ENCODE measurements at places on chromosomes 6 and 20.
A peak's percentile ranks its signal among the peaks of the same experiment; 100 is the strongest.

DNA sequence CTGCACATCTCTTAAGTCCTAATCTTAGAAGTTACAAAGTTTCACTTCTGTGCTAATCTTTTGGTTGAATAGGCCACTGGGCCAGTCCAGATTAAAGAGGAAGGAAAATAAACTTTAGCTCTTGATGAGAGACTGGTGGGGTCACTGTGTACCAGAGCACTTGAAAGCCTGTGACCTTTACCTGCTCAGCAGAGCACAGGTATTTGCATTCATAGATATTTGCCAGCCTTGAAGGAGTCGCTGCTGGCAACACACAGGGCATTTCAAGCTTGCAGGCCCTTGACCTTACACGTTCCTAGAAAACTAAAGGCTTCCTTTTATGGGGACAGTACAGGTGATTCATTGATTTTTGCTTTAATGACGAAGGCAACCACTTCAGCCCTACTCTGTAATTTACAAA lies 108.4 kb upstream of the SLC22A23 start:
- DNase-seq, result no peak
- H3K27me3 ChIP-seq, result no peaks in the 10 kb centered on the region
- no peak overlapping the region for H3K27ac ChIP-seq
- no peaks in the 10 kb centered on the region for H3K4me1 ChIP-seq
- H3K4me3 ChIP-seq, result no peak overlapping the region

GRCh38 chr6:13273931-13274706 lies 54.2 kb downstream of the TBC1D7 start:
- DNase-seq, result peak; percentile 94
- peak overlapping the region; percentile 79 for H3K4me3 ChIP-seq
- peak overlapping the region; percentile 95 for H3K27ac ChIP-seq
- H3K36me3 ChIP-seq, result peaks cover 14% of the 10 kb centered on the region
- H3K4me1 ChIP-seq, result peaks cover 59% of the 10 kb centered on the region

DNA sequence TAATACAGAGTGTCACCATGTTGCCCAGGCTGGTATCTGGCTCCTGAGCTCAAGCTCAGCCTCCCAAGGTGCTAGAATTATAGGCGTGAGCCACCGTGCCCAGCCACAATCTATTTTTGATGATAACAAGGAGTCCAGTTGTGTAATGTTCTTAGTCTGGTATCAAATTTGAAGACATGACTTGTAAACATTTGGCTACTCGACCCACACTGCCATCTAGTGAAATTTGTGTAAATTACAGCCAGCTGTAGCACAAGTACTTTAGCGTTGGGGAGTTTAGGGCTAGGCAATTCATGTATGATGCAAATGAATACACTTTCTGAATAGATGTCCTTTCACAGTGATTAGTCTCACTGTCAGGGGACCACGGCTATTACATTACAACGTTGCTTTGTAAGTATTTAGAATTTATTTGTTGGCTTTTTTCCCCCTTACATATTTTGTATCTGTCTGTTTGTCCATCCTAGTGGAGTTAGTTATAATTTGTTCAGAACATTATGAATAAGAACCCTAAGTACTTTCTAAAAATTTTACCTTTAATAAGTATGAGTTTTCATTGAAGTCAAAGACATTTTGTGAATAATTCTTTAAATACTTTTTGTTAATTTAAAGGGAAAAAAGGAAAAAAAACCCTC lies 139.7 kb downstream of the PRDM13 start:
- H3K27ac ChIP-seq, result no peak overlapping the region
- no peak overlapping the region for H3K4me3 ChIP-seq
- H3K4me1 ChIP-seq, result no peaks in the 10 kb centered on the region
- peaks cover 8% of the 10 kb centered on the region for H3K27me3 ChIP-seq
- H3K36me3 ChIP-seq, result no peaks in the 10 kb centered on the region
- DNase-seq, result peak; percentile 70

- peak; percentile 3 for DNase-seq
- H3K36me3 ChIP-seq, result no peaks in the 10 kb centered on the region
- no peaks in the 10 kb centered on the region for H3K27me3 ChIP-seq
- H3K4me3 ChIP-seq, result no peak overlapping the region
Observed at GRCh38 chr6:138719744-138720143, 53.8 kb upstream of the CCDC28A start.

DNA sequence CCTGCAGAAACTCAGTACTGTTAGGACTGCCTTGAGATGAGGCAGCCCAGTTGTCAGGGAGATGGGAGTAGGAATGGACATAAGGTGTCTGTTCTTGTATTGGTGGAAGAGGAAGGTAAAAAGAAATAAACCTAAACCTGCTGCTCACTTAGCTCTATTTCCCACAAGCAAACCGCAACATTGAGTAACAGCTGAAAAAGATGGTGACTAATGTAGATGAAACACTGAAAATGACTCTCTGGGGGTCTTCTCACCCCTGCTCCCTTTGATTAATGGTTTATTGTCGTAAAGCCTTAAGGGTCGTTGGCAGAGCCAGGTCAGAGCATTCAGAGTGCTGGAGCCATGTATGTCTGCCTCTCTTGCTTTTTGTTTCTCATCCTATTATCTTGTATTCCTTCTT lies 87.5 kb downstream of the FOXO3 start:
- no peak overlapping the region for H3K27ac ChIP-seq
- no peaks in the 10 kb centered on the region for H3K4me1 ChIP-seq
- H3K27me3 ChIP-seq, result no peaks in the 10 kb centered on the region
- H3K36me3 ChIP-seq, result peaks cover 3% of the 10 kb centered on the region

DNA sequence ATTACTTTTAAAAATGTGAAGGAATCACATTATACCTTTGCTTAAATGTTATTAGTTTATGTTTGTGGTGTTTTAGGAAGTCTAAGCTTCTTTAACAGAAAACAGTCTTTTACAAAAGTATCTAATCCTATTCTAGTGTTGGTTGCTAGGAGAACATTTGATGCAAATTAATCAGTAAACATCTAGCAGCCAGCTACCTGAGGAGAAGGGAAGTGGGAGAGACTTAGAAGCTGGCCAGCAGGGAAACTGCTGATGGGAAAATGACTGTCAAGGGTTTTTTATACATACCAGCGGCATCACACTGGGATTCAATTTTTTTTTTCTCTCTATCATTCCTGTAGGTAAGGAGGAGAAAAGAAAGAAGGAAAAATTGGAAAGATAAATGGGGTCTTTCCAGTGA lies 686.0 kb upstream of the MMS22L start:
- no peaks in the 10 kb centered on the region for H3K27me3 ChIP-seq
- H3K36me3 ChIP-seq, result no peaks in the 10 kb centered on the region
- no peaks in the 10 kb centered on the region for H3K4me1 ChIP-seq
- no peak overlapping the region for H3K27ac ChIP-seq

GRCh38 chr6:7471171-7471570 lies 70.3 kb upstream of the DSP start:
- H3K27ac ChIP-seq, result no peak overlapping the region
- H3K4me1 ChIP-seq, result peaks cover 8% of the 10 kb centered on the region
- peak; percentile 37 for DNase-seq
- no peak overlapping the region for H3K4me3 ChIP-seq
- no peaks in the 10 kb centered on the region for H3K36me3 ChIP-seq

GRCh38 chr6:154261688-154262397 lies 94.8 kb downstream of the IPCEF1 start:
- no peak overlapping the region for H3K4me3 ChIP-seq
- H3K4me1 ChIP-seq, result peaks cover 17% of the 10 kb centered on the region
- no peak overlapping the region for H3K27ac ChIP-seq
- DNase-seq, result no peak

DNA sequence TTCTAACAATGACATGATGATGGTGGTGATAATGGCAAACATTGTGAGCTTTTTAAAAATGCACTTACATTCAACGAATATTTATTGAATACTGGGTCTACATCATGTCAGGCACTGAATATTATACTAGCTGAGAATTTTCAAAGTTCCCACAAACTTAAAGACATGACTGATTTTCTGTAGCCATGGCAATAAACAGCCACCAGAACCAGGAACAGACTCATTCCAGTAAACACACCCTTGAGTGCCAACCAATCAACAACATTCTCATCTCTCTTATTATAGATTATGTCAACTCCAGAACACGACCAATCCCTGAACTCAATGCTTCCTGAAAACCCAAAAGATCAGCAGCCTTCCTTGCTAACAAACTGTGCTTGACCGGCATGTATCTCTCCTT lies 212.4 kb upstream of the RUNX2 start:
- no peak overlapping the region for H3K27ac ChIP-seq
- H3K4me1 ChIP-seq, result no peaks in the 10 kb centered on the region
- H3K36me3 ChIP-seq, result no peaks in the 10 kb centered on the region
- peak; percentile 51 for DNase-seq

DNA sequence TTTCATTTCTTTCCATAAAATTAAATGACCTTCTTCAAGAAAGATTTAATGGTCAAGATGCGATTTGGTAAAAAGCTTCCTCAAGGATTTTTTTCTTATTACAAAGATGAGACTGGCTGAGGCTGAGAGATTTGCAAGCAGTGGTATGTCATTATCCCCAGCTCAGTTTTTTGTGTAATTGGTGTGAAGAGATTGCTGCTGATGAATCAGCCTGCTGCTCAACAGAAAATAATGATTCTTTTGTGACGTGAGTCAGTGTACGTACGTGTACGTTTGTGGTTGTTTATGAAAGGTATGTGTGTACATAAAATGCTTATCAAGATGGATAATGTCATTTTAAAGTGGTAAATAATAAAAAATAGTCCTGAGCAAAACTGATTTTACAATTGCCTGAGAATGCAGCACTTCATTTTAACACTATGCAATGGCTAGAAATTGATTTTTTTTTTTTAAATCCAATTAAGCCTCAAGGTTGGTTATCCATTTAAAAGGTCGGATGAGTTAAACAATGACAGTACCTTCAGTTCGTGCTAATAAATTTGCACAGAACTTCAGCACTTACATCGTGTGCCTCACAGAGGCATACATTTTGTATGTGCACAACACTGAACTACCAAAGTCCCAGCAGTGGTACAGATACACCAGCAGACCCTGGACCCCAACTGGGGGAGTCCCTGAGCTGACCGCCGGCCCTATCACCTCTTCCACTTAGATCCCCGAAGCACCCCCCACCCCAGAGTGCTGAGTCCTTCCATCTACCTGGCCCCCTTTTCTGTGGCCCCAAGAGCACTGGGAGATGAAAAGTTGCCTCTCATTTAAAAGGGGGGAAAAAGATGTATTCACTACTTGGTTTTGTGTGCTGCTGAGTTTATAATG lies 9.7 kb upstream of the NPEPL1 start:
- H3K4me1 ChIP-seq, result no peaks in the 10 kb centered on the region
- H3K27ac ChIP-seq, result no peak overlapping the region
- peaks cover 4% of the 10 kb centered on the region for H3K36me3 ChIP-seq
- no peak overlapping the region for H3K4me3 ChIP-seq

DNA sequence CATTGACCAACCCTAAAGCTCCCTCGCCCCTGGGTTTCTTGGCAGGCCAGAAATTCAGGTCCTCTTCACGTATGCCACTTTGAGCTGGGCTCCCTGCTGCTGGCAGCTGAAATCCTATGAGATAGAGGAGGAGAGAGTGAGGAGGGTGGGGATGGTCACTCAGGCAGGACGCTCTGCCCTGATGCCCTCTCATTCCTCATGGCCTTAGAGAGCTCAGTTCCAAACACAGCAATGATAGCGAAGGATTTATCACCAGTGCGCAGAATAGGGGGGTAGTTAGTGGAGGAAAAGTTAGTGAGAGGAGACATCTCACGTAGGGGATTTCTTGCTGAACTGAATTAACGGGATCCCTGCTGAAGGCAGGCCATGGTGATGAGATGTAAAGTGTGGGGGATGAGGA lies 84.2 kb upstream of the PMEPA1 start:
- H3K4me3 ChIP-seq, result no peak overlapping the region
- H3K27ac ChIP-seq, result no peak overlapping the region

GRCh38 chr20:51894201-51894600 lies 91.9 kb upstream of the SALL4 start:
- no peaks in the 10 kb centered on the region for H3K4me1 ChIP-seq
- no peak for DNase-seq

DNA sequence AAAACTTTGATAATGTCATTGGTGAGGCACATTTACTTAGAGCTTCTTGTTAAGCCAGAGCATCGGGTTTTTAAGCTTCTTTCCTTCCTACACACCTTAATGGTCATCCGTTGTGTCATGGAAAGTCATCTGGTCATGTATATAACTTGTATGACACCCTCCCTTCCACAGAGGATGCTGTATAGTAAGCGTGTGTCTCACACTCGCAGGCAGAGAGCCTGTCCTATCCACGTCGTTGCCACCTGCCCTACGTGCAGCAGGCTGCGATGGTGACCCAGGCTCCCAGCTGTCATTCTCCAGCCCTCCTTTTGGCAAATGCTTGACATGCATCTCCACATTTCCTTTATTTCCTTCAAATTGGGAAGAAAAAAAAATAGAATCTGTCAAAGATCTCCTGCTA lies 85.6 kb downstream of the MYB start:
- H3K36me3 ChIP-seq, result no peaks in the 10 kb centered on the region
- DNase-seq, result no peak
- no peak overlapping the region for H3K27ac ChIP-seq
- no peaks in the 10 kb centered on the region for H3K27me3 ChIP-seq
- H3K4me1 ChIP-seq, result peaks cover 25% of the 10 kb centered on the region

- no peaks in the 10 kb centered on the region for H3K4me1 ChIP-seq
- peaks cover 15% of the 10 kb centered on the region for H3K36me3 ChIP-seq
- no peaks in the 10 kb centered on the region for H3K27me3 ChIP-seq
- H3K4me3 ChIP-seq, result no peak overlapping the region
- no peak overlapping the region for H3K27ac ChIP-seq
- DNase-seq, result peak; percentile 15
Observed at GRCh38 chr6:169534039-169534421, 167.8 kb downstream of the WDR27 start.

Measured in common myeloid progenitor, CD34-positive (primary cell).